ENCODE measurements at places on chromosomes 2 and 18.

DNA sequence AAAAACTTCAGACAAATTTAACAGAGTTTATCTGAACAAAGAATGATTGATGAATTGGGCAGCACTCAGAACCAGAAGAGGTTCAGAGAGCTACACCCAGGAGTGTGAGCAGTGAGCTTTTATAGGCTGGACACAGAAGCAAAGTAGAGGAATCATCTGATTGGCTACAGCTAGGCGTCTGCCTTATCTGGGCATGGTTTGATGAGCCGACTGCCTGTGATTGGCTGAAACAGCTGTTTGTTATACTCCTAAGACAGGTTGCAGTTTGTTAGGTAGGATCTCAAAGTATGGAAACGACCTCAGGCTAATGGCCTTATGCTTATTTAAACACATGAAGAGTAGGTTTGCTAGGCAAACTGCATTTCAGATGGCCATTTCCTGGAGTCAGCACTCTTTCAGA, 188.9 kb downstream of the MYO1B start:
- no peak for DNase-seq

- DNase-seq: no peak
Measured at GRCh38 chr2:45759310-45759851, 107.9 kb downstream of the PRKCE start.

DNA sequence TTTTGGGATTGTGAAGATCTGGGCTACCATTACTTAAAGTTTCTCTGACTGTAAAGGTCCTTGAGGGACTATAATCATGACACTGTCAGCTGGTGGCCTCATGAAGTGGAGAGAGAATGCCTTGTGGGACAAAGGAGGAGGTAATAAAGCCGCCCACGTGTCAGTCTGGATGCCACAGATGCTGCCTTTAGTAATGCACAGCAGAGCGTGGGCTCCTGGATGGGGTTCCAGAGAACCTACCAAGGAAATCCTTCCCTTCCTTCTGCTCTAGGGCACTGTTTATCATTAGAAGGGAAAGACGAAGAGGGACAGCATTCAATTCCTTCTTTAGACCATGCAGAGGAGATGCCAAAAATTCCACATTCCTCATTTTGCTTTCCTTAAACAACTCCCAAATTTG, 63.5 kb downstream of the COL5A2 start:
- DNase-seq: no peak

- no peak for DNase-seq
Measured at GRCh38 chr2:171143670-171144062, 17.0 kb downstream of the TLK1 start.

GRCh38 chr2:43003702-43004101, 211.3 kb upstream of the HAAO start:
- DNase-seq: no peak

- no peak for DNase-seq
Measured at GRCh38 chr2:57443086-57443485, 603.5 kb upstream of the VRK2 start.

DNA sequence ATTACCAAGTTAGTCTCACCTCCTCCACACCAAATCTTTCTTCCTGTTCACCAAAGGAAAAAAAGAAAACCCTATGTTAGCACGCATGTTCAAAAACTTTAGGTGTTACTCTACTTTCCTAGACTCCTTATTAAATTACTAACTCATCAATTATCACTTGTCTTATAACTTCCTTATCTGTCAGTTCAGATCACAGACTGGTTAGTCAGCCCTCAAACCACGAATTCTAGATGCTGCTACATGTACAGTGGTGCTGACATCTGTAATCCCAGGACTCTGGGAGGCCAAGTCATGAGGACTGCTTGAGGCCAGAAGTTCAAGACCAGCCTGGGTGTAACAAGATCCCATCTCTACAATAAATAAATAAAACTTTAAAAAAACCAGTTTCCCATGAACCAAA, 3.5 kb downstream of the YWHAQ start:
- DNase-seq: no peak

DNA sequence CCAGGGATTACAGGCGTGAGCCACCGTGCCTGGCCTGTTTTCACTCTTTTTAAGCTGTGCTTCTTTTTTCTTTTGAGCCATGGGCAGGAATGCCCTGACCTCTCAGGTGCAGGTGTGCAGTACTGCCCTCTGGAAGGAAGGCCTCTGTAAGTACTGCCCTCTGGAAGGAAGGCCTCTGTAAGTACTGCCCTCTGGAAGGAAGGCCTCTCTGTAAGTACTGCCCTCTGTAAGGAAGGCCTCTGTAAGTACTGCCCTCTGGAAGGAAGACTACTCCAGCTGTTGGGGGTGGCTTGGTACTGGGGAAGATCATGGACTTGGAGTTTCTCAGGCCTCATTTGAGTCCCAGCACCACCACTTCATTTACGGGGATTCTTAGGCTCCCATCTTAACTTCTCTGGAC, 248.5 kb upstream of the ID2 start:
- DNase-seq: no peak

GRCh38 chr2:28430788-28431418, 38.2 kb downstream of the FOSL2 start:
- DNase-seq: no peak

GRCh38 chr18:7190547-7191156, 40.2 kb upstream of the LRRC30 start:
- no peak for DNase-seq

GRCh38 chr18:68769461-68769860, 28.4 kb upstream of the CCDC102B start:
- DNase-seq: no peak

- no peak for DNase-seq
Measured at GRCh38 chr2:84972207-84972783, 1.3 kb downstream of the KCMF1 start.
